Upper lobe of right lung (tissue), 1 donor: ENCODE measurements at places on chromosomes 5 and 9.

- DNase-seq = no peak
These were observed 32.4 kb downstream of the GOLGA2 start for GRCh38 chr9:128243215-128244018.

DNA sequence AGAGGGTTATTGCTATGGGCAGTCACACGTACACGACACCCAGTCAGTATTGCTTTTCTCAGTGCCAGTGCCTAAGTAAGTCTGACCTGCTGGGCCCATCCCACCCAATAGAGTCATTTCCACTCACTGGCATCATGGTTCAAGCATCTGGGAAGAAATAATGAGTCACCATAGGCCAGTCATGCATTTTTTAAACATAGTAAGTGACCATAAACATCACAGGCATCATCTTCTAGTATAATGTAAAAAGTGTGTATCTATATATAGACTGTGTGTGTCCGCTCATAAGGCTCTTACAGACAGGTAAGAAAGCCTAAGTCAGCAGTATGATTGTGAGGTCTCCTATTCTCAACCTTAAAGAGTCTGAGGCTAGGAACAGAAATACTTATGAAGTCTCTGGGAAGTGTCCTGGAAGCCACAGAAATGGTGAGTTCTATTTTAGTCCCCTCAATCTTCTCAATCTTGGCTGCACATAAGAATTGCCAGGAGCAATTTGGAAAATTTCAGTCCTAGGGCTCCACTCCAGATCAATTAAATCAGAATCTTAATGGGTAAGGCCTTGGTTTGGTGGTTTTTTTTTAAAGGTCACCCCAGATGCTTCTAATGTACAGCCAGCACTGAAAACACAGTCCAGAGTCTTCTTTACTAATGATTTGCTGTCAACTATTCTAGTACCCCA lies 65.2 kb downstream of the ZNF366 start:
- DNase-seq = no peak

DNA sequence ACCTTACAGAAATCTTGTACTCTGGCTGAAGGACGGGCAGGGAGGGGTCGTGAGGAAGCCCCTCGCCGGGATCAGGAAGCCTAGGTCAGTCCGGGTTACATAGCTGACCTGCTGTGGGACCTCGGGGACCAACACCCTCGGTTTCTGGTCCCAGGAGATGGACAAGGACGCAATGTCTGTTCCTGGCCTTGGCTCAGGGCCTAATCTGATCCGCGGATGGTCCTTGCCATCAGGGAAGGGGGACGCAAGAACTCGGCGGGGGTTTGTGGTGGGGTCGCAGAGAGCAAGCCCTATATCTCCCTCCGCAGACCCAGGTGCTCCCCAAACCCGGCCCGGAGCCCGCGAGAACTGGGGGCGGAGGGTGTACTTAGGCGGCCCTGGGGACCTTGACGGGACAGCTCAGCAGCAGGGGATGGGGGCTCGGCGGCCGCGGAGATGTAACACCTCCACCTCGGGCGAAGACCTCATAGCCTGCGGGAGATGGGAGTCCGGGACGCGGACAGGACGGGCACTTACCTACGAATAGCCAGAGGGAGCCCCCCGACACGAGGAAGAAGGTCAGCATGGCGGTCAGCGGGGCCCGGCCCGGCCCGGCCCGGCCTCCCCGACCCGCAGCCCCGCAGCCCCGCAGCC lies 353 bp downstream of the ACSL6 start:
- peak; percentile 63 for DNase-seq

GRCh38 chr5:59891962-59892643 lies 1.4 kb downstream of the PDE4D start:
- no peak for DNase-seq

- DNase-seq = no peak
These were observed 135.3 kb upstream of the IL12B start for GRCh38 chr5:159465604-159466003.

DNA sequence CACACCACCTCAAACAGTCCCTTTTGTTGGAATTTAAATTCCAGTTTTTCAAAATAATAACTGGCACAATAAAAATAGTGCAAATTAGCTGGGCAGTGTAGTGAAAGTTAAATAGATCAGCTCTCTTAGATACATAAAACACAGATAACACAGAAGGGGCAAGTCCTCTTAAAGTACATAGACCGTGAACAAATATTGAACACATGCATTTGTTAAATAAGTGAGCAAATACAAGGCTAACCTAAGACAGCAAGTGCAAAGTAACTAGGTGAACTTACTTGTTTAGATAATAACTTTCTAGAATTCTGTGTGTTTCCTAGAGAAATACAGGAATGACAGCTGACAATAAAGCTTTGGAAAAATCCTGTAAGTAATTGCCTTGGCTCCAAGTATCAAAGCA lies 280.1 kb downstream of the DOCK8 start:
- DNase-seq = no peak

DNA sequence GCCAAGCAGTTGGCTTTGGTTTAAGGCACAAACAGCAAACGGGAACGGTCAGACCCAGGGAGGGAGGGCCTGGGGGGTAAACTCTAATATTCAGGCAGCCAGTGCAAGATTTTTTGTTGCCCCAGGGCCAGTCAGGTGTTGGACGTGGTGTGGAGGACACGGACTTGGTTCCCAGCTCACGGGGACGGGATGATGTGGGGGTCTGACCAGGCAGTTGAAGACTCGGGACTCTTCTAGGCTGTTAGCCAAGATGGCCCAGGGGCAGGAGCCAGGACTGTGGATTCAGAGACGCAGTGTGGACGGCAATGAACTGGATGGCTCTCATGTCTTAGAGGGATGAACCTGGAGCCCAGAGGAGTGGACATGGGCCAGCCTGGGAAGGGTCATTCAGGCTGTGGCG lies 169.2 kb downstream of the C9orf50 start:
- no peak for DNase-seq
